ENCODE measurements at places on chromosomes 16 and 17.

GRCh38 chr17:34472363-34472762 lies 107.0 kb upstream of the TMEM132E start:
- DNase-seq: no peak

DNA sequence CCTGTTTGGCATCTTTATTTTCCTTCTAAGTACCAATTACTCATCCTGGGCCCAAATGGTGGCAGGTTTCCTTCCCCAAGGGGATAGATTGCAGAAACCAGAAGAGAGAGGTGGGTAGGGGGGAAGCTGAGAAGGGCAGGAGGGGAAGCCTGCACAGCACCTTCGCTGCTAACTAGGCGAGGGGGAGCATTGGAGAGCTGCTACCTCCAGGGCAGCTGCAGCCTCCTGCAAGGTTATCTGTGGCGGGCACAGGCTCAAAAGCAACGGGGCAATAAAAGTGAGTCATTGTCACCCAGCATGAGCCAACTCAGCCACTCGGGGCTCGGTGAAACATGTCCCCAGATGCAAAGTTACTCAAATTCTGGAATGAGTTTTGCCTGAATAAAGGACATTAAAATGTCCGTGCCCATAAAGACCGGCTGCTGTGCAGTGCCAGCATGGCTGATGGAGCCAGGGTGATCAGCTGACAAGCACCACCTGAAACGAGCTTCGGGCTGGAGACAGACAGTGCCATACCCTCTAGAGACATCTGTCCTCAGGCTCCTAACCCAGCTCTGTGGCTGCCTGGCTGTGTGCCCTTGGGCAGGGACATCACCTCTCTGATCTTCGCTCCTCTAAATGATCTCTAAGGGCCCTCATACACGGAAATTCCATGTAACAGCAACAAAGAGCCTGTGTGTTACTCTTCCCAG lies 68.1 kb upstream of the GRIN2A start:
- DNase-seq: no peak

GRCh38 chr16:14029658-14030057 lies 41.5 kb upstream of the MRTFB start:
- DNase-seq: no peak

- no peak for DNase-seq
Measured at GRCh38 chr16:15538507-15538906, 104.1 kb downstream of the BMERB1 start.

DNA sequence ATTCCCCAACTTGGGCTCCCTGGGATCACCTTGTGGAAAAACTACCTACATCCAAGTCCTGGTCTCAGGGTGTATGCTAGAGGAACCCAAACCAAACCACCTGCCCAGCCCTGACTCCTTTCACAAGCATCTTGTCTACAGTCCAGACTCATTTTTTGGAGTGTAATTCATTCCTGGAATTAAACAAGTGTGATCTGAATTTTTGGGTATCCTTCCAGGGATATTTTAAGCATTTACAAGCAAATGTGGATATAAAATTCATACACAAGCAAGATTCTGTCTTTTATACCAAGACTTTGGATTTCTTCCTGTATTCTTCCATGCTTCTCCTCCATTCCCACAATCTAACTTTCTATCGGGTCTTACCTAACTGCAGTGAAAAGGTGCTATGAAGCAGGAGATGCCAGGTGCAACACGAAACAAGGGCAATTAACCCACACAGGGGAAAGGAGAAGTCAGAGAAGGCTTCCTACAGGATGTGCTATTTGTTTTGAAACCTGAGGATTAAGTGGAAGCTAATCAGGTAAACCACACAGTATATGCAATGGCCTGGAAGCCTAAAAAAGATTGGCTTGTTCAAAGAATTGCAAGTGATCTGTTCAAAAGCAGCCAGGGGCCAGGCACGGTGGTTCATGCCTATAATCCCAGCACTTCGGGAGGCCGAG lies 417.2 kb upstream of the C16orf82 start:
- DNase-seq: no peak

DNA sequence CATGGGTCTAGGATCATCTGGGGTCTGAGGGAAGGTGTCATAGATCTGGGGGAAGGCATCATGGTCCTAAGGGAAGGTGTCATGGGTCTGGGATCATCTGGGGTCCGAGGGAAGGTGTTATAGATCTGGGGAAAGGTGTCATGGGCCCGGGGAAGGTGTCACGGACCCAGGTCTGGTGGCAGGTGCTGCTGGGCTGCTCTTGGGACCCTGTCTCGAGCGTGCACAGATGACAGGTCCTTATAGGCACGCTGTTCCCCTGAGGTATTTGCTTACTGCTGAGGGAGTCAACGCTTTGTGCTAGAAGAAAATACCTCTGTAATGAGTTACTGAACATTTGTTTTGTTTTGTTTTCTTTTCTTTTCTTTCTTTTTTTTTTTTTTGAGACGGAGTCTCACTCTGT lies 1.4 kb downstream of the RAB40C start:
- DNase-seq: no peak

- DNase-seq: no peak
Measured at GRCh38 chr16:84036982-84037425, 5.6 kb downstream of the SLC38A8 start.

Measured in MG63 (cell line).